ENCODE measurements at places on chromosomes 12 and 14. TPM values are rescaled to one million over a fixed set of nuclear protein-coding genes. Genes with fewer than 3 reads are reported as not detected.

The NEUROD4 gene
- not detected for total RNA-seq

GRCh38 chr12:96425321-96425720, 25.1 kb upstream of the CDK17 start:
- DNase-seq, result no peak

DNA sequence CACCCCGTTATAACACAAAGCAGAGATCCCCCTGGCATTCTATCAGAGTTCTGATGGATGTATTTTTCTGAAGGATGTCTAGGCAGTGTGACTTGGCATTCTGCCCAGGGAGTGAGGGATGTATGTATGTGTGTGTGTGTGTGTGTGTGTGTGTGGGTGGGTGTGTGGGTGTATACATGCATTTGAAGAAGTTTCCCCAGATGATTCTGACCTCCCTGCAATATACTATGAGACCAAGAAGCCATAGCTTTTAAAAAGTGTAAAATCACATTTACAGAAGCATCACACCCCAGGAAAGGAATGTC, 59.7 kb upstream of the NAP1L1 start:
- DNase-seq, result no peak

The GYS2 gene
- total RNA-seq, result not detected

The OVCH1 gene
- 2.0 TPM for total RNA-seq

The RHEBL1 gene
- total RNA-seq, result 1.1 TPM

- DNase-seq, result no peak
Measured at GRCh38 chr12:101695706-101696105, 1.7 kb upstream of the CHPT1 start.

GRCh38 chr12:89731614-89732013, 23.0 kb upstream of the ATP2B1 start:
- no peak for DNase-seq

GRCh38 chr14:87632796-87633195, 360.2 kb downstream of the GALC start:
- DNase-seq, result no peak

The AEBP2 gene
- 40.1 TPM for total RNA-seq

Data from upper lobe of right lung (tissue), 1 donor.